ENCODE measurements at places on chromosomes 2 and 18.

DNA sequence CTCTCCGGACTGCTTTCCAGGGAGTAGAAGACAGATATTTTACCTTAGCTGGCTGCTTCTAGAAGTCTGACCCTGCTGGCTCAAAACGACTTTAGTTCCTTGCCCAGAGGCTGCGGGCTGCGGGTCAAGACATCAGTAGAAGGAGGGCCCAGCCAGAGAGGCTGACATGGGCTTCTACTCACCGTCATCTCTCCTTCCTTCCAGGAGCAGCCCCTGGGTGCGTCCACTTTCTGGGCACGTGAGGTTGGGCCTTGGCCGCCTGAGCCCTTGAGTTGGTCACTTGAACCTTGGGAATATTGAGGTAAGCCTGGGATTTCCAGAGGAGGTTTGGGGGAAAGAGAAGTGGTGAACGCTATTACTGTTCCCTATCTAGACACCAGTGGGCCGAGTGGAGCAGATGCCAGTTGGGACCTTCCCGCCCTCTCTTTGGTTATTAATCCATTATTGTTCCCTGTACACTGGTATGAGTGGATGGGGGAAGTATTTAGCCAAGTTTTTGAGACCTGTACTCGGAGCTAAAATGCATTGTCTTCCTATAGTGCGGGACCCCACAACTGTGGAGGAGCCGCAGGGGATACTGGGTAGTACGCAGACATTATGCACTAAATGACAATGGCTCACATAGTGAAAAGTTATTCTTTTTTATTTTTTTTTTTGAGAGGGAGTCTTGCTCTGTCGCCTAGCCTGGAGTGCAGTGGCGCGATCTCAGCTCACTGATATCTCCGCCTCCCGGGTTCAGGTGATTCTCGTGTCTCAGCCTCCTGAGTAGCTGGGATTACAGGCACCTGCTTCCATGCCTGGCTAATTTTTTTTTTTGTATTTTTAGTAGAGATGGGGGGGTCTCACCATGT, 26.3 kb upstream of the CASP8 start:
- no peak for DNase-seq

DNA sequence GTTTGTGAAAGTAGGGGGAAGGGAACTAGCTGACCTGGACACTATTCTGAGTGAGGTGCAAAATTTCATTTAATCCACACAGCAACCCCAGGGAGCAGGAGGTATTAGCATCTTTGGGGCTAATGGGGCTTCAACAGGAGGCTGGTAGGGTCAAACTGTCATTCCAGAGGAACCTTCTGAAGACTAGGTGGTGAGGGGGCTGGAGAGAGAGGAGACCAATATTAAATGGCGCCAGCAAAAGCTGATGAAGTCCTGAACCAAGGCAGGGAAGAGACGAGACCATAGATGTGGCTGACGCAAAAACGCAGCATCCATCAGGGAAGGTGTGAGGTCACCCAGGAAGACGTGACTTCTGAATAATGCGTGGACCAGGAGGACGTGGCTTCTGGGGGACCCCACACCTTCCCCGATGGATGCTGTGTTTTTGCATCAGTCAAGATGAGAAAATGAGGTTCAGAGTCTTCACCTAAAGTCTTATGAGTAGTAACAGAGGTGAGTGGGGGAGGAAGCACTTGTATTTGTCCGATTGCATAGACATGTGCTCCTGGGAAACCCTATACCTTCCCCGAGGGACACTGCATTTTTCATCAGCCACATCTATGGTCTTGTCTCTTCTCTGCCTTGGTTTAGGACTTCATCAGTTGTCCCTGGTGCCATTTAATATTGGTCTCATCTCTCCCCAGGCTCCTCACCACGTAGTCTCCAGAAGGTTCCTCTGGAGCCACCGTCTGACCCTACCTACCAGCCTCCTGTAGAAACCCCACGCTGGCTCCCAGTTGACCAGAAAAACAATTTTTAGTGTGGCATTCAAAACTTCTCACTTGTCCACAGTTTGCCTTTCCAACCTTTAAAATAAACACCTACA, 188.6 kb downstream of the MYCN start:
- no peak for DNase-seq

GRCh38 chr2:96137321-96138178, 752 bp downstream of the ASTL start:
- no peak for DNase-seq

GRCh38 chr2:78861546-78861945, 164.0 kb upstream of the REG3G start:
- no peak for DNase-seq

- DNase-seq = peak; percentile 95
Measured at GRCh38 chr2:46847185-46847710, 68.4 kb downstream of the MCFD2 start.

DNA sequence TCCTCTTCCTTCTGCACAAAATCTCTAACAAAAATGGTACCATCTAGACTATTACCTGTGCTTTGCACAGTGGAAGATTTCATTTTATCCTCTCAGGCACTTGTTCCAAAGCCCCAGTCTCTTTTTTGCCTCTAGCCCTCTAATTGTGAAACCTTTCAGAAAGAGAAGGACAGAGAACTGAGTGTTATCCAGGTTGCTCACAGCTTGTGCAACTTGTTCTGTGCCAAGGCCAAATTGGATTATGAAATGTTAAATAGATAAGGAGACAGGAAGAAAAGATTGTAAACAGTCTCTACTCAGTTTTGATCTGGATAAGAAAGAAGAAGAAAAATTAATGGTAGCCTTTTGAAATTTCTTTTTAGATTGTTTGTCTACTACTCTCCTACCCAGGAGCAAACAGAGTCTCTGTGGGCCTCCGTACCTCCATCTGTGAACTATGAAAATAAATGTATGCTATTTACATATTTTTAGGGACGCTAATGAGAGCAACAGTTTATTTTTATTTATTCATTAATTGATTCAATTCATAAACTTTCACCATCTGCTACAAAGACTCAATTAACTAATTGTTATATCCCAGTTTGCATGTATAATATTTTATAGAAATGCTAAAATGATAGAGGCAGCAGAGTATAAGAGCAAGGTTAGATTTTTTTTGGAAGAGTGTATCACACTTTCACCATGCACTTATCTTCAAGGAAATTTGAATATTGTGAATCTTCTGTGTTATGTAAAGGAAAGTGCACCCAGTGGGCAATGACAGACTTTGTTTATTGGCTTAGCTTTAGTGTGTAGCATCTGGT, 339.0 kb upstream of the ETAA1 start:
- no peak for DNase-seq

- no peak for DNase-seq
Measured at GRCh38 chr2:187446711-187447110, 1.3 kb downstream of the CALCRL start.

DNA sequence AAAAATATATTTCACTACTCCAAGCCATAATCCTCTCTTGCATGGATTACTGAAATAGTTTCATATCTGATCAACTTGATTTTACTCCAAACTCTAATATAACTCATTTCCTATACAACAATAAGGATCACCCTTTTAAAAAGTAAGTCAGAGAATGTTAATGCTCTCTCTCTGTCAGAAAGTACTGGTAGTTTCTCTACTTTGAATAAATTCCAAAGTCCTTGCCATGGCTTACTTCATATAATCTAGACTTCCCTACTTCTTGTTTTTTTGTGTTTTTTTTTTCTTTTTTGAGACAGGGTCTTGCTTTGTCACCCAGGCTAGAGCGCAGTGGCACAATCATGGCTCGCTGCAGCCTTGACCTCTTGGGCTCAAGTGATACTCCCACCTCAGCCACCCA, 36.2 kb downstream of the MAP3K2 start:
- DNase-seq = no peak

- no peak for DNase-seq
Measured at GRCh38 chr2:227004482-227004881, 159.5 kb downstream of the COL4A4 start.

DNA sequence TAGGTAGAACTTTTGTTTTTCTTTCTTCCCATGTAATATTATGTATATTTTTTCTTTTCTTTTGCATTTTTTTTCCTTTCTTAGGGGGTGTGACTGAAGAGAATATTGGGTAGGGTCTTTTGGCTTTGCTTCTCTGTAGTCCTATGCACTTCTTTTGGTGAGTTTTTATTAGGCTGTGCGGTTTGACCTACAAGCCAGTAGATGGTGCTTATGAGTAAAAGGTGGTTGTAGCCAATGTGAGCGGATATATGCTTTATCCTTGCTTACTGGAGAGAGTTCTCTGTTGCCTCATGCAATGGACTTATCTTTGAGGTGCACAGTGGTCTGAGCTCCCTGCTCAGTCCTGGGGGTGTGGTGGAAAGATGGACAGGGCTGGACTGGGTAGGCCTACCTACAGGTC, 52.7 kb downstream of the DSEL start:
- no peak for DNase-seq

DNA sequence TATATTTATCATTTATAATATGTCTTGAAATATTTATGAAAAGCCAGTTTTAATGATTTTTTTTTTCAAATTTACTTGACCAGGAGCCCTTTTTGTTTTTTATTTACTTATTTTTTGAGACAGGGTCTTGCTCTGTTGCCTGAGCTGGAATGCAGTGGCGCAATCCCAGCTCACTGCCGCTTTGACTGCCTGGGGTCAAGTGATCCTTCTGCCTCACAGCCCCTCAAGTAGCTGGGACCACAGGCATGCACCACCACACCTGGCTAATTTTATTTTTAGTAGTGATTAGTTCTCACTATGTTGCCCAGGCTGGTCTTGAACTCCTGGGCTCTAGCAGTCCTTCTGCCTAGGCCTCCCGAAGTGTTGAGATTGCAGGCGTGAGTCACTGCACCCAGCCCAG, 5.7 kb downstream of the EPB41L5 start:
- DNase-seq = no peak

GRCh38 chr2:37769551-37769950, 98.1 kb upstream of the CDC42EP3 start:
- DNase-seq = no peak

- DNase-seq = no peak
Measured at GRCh38 chr2:106885329-106885728, 638 bp downstream of the ST6GAL2 start.

GRCh38 chr2:149160701-149161217, 122.3 kb downstream of the LYPD6B start:
- no peak for DNase-seq

- DNase-seq = no peak
Measured at GRCh38 chr18:66344227-66344626, 259.7 kb downstream of the CDH19 start.

DNA sequence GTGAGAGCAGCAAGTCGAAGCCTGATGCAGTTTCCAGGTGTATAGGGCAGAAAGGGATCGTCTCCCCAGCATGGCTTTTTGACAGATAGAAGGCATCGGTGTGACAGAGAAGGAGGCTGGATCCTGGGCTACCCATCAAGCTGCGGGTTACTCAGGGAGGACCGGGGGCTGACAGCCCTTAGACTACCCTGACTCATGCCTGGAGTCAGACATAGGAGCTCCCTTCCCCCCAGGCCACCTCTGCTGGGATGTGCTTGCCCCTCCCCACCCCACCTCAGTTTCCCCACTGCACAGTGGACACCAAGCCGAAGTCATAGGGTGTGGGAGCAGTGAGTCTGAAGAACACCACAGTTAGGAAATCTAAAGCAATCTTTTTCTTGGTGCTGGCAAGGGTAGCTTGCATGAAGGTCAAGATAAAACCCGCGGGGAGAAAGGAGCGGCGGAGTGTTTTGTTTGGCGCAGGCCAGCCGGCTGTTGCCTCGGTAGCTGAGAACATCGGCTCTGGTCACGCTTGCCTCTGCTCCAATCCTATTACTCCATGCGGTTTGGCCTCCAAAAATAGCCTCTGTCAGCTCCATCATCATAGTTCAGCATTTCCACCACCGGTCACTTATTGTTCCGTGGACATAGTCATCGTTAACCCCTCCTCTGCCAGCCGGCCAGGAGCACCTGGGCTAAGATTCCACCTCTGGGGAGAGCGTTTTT, 169.2 kb upstream of the GLI2 start:
- DNase-seq = peak; percentile 98

- DNase-seq = no peak
Measured at GRCh38 chr2:54439582-54439981, 16.5 kb upstream of the SPTBN1 start.

GRCh38 chr2:9809064-9809356, 34.3 kb upstream of the TAF1B start:
- DNase-seq = no peak

DNA sequence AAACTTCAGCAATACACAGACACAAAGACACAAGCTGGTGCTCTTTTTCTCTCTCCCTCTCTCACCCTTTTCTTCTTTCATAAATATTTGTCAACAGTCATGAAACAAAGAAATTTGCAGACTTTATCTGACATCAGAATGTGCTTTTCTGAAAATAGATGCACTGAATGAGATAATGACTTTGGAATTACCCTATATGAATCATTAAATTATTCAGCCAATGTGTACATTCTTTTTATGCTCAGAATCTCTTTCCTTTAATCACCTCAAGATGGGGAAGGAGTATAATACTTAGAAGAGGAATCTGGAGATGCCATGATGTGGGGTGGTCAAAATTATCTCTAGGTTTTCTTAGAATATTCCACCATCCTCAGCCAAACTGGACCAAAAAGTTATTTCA, 289.9 kb downstream of the LRRTM1 start:
- no peak for DNase-seq

GRCh38 chr18:35822413-35822812, 150.1 kb upstream of the RMP24 start:
- DNase-seq = no peak

- no peak for DNase-seq
Measured at GRCh38 chr18:9559253-9559652, 55.1 kb downstream of the PPP4R1 start.

DNA sequence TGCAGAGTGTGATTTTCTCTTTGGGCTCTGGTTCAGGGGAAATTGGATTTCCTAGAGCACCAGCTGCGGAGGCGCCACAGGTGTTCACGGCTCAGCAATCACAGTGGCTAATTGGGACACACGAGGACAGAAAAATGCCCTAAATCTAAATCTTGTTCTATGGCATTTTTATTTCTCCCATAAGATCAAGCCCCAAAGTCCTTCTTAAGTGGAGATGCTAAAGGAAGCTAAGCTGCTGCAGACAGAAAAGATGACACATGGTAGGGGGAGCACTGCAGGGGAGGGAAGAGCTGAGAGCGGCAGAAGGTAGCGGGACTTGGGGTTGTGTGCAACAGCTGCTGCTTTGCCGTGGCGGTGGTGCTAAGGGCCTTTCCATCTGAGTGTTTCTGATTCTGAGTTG, 280.6 kb downstream of the MYT1L start:
- no peak for DNase-seq

Measured in stromal cell of bone marrow (primary cell).